ENCODE measurements at places on chromosomes 6 and 20.
A peak's percentile ranks its signal among the peaks of the same experiment; 100 is the strongest.

GRCh38 chr6:100230115-100230952 is 234.4 kb downstream of the SIM1 start:
- DNase-seq, result no peak

GRCh38 chr6:133786016-133786415 is 102.9 kb upstream of the TCF21 start:
- no peak for DNase-seq

DNA sequence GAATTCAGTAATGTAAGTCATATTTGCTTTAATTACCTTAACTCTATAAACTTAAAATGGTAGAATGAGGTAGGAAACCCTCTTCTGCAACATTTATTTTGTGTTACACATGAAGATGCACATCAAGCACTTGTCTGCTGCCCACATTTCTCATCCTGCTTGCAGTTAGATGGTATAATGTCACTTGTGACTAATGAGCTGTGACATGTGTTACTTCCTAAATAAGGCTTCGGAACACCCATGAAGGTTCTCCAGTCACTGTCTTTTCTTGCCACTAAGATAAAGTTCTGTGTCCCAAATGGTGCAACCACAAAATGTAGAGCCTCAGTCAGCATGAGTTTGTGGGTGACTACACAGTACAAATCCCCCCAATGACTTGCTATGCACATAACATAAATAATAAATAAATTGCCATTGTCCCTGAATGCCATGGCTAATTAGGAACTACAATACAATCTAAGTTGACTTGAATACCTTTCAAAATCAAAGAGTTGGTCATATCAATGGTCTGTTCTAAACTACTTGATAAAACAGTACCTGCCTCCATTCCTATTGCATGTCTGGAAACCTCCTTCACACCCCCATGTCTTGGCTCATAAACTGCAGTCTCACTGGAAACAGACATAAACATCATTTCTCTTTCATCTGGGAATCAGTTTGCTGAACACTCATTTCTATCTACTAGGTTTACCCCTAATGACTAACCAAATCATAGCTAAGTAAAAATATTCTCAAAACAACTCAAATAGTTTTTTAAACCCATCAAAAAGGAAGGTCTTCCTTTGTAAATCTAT is 157.2 kb downstream of the PTPRK start:
- DNase-seq, result no peak

- no peak for DNase-seq
Measured at GRCh38 chr6:86723729-86724128, 213.6 kb upstream of the HTR1E start.

DNA sequence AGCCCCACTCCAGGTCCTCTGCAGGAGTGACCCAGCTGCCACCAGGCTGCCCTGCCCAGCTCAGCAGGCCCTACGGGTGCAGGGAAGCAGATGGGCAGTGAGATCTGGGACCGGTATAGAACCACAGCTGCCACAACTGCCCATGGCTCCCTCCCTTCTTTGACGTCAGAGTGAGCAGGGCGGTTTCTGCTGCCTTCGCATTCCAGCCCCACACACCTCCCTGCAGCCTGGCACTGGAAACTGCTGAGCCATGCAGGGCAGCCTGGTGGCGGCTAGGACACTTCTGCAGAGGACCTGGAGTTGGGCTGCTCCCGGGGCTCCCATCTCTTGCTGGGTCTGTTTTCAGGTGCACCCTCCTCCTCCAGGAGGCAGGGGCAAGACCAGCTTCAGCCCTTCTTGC is 101.6 kb upstream of the CD93 start:
- no peak for DNase-seq

- no peak for DNase-seq
Measured at GRCh38 chr6:91278416-91278815, 691.5 kb upstream of the MAP3K7 start.

DNA sequence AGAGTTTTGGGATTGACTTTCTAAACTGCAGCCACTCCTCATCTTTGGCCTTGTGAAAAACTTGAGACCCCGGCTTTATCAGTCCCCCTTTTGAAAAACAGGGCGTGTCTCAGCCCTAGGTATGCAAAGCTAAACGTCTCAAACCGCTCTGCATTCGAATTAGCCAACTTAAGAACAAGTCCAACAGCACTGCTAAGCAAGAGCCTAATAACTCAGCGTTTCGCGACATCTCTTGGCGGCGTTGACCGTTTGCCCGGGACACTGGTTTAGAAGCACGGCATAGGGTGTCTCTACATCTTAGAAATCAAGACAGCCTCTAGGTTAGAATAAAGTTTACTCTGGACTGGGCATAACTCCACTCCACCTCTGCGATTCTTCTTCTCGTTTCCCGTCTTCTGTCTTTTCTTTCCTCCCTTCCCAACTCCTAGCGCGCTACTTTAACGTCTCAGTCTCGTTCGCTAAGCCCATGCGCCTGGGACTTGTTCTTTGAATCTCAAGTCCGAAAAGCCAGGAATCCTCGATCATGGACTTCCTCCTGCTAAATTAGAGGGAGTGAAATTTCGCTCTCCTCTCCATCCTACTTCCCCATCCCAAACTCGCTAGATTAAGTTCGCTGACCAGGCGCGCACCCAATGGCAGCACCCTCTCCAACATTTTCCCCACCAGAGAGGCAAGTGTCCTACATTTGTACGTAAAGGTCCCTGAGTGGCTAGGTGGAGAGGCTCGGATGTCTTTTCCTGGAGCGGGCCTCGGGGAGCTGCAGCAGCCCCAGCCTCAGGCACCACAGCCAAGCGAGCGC is 10.5 kb upstream of the TFAP2A start:
- no peak for DNase-seq

GRCh38 chr6:158284876-158285655 is 27.2 kb upstream of the TULP4 start:
- DNase-seq, result no peak

GRCh38 chr6:90065173-90065572 is 170.9 kb downstream of the GJA10 start:
- no peak for DNase-seq

- DNase-seq, result peak; percentile 23
Measured at GRCh38 chr6:52815167-52816092, 11.8 kb upstream of the GSTA1 start.

DNA sequence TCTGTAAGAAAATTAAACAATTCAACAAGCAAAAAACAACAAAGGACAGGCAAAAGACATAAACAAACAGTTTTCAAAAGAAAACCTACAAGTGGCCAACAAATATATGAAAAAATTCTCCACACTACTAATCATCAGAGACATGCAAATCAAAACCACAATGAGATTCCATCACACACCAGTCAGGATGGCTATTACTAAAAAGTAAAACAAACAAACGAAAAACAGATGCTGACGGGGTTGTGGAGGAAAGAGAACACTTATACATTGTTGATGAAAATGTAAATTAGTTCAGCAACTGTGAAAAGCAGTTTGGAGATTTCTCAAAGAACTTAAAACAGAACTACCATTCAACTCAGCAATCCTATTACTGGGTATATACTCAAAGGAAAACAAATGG is 537.6 kb downstream of the HDGFL1 start:
- DNase-seq, result no peak

GRCh38 chr6:127164036-127164435 is 45.6 kb downstream of the RSPO3 start:
- no peak for DNase-seq

- DNase-seq, result no peak
Measured at GRCh38 chr6:2158596-2159271, 86.7 kb downstream of the GMDS start.

GRCh38 chr6:144559865-144560593 is 274.9 kb downstream of the UTRN start:
- no peak for DNase-seq

DNA sequence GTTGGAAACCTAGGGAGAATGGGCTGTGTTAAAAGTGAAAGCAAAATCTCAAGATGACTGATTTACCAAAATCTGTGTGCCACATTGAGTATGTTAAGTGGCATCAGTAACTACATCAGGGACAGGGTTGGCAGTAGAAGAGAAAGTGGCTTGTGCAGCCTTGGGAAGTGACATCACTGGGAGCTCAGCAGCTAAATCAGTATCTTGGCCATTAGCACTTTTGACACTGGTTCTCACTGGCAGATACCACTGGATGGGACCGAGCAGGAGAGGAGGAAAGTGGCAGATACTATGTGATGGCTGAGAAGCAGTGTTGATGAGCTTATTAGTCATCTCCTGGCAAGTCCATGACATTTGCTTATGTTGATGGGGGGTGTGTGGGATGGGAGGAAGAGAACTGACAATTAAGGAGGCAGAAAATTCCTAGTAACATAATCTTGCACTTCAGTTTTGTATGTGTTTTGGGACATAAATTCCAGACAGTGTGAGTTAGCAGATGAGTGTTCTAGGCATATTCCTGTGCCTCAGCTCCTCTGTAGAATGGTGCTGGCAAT is 322.2 kb downstream of the SOX4 start:
- no peak for DNase-seq

- no peak for DNase-seq
Measured at GRCh38 chr6:80148220-80148619, 41.7 kb downstream of the BCKDHB start.

DNA sequence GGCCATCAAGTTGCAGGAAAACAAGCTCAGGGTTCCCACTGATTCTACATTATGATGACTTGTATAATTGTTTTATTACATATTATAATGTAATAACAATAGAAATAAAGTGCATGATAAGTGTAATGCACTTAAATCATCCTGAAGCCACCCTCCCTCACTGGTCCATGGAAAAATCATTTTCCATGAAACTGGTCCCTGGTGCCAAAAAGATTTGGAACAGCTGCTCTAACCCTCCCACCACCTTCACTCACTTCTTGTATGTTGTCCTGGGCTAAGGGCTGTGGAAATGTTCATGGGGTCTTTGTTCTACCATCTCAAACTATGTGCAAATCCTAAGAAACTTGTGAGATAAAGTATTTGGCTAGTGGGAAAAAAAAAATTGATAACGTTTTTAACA is 133.8 kb downstream of the LRRC1 start:
- DNase-seq, result peak; percentile 35

DNA sequence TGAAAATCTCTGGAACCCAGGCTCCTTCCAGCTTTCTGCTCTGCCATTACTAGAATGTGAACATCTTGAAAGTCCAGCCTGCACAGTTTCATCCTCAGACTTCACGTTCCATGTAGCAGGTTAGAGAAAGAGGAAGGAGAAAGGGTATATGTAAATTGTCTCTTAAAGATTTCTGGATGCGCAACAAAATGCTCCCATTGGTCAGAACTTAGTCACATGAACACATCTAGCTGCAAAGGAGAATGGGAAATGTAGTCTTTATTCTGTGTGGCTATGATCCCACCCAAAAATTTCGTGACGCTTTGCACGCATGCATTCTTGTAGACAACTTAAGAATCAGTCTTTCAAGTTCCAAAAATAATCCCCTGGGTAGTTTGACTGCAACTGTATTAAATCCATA is 46.4 kb upstream of the CHD6 start:
- peak; percentile 37 for DNase-seq

GRCh38 chr20:19920381-19921138 is 96.6 kb upstream of the NAA20 start:
- no peak for DNase-seq

- DNase-seq, result no peak
Measured at GRCh38 chr6:148383658-148384368, 41.2 kb downstream of the SASH1 start.

- no peak for DNase-seq
Measured at GRCh38 chr6:167034056-167034455, 34.9 kb downstream of the CEP43 start.

DNA sequence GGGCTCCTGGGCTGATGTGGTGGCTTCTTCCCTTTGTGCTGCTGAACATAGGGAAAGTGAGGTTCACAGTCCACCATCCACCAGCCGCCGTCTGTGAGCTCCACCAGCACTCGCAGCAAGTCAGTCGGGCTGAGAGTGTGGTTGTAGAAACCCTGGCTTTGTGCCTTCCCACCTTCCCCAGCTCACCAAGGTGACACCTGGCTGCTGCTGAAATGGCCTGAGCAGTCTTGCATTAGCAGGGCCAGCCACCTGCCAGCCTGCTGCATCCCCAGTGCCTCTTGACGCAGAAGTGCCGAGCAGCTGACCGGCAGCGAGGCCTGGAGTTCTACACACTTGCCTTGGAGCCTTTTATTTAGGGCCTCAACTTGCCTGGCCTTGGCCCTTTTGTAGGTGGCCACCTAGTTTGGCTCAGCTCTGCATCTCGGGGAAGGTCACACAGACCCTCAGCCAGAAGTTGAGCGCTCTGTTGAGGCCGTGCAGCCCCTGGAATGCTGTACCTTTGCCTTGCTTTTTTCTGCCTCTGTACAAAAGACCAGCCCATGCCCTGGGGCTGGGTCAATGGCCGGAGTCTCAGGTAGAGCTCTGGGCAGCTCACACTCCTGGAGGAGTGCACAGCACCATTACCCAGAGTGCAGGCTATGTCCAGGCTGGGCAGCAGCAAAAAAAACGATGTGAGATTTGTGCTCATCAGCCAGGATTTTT is 76.5 kb downstream of the PTPN1 start:
- DNase-seq, result no peak

DNA sequence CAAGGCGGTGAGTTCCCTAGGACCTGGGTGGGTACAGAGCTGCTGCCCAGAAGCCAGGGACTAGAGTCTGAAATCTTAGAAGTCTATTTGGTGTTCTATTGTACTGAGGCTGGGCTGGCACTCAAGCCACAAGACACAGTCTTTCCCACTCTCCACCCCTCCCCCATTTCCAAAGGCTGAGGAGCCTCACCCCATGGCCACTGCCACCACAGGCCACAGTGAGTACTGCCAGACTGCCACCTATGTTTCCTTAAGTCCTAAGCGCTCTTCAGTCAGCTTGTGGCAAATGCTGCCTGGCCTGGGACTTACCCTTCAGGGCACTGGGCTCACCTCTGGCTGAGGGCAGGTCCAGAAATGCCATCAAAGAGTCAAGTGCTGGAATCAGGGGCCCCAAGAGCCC is 469.3 kb downstream of the HAO1 start:
- DNase-seq, result no peak

GRCh38 chr6:119207971-119208725 is 129.7 kb upstream of the FAM184A start:
- DNase-seq, result no peak

DNA sequence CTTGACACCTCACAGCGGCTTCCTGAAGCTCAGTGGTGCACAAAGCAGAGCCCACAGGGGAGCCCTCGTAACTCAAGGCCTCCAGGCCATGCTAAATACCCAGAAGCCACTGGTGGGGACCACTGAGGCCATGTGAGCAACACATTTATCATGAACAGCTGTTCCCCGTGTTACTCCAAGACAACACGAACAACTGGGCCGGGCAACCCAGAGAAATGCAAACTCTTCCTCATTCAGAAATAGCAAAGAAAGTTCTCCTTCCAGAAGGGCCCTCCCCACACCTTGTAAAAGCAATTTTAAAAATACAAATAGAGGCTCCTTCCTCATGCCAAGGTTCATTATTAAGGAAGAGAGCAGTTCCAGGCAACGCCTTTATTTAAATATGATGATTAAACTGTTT is 36.3 kb upstream of the SLCO4A1 start:
- peak; percentile 24 for DNase-seq
